ENCODE measurements at places on chromosomes 6 and 20. TPM values are rescaled to one million over a fixed set of nuclear protein-coding genes. Genes with fewer than 3 reads are reported as not detected.

DNA sequence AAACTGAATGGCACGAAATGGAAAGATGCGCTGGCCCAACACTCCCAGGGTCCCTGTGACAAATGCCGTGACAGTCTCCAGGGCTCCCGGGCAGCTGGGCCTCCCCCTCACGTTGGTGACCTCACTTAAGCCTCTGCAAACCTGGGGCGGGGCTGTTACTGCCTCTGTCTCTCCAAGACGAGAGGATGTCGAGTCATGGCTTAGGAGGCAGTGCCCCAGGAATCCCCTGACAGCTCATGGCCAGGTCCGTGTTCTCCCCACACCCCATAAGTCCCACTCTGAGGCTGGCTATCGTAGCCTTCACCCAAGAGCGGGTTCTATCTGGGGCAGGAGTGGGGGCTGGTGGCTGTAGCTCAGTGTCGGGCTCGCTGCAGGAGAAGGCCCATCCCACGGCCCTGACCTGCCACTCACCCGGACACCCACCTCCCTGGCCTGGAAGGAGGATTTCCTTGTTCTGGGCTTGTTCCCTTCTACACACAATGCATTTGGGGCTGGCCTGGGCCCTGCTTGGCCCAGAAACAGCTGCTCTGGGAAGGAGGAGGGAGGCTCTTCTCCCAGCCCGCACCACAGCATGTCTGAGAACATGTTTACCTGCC lies 5.6 kb upstream of the RPS21 start:
- H3K27ac ChIP-seq: peak overlapping the region; percentile 26
- no peak overlapping the region for H3K4me3 ChIP-seq
- H3K4me1 ChIP-seq: peaks cover 14% of the 10 kb centered on the region
- DNase-seq: no peak
- no peaks in the 10 kb centered on the region for H3K27me3 ChIP-seq

SIRPA gene
- total RNA-seq: 2.9 TPM

RWDD2A gene
- total RNA-seq: 2.6 TPM

DNA sequence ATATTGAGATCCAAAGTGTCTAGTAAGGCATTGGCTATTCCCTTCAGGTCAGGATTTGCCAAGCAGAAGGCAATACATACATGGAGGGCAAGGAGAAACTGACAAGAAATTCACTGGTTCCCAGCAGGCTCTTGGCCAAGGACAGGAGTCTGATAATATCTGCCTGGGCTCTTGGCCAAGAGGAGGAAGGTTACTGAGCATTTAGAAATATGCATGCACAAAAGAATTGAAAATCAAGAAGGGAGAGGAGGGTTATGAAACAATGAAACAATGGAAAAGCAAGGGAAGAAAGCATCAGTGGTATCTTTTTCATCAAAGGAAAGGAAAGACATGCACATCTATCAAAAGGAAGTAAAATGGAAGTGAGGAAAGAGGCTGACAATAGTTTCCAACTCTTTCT lies 42.4 kb downstream of the ARHGAP18 start:
- H3K27me3 ChIP-seq: no peaks in the 10 kb centered on the region
- no peak overlapping the region for H3K27ac ChIP-seq
- H3K4me3 ChIP-seq: no peak overlapping the region
- DNase-seq: no peak
- peaks cover 22% of the 10 kb centered on the region for H3K4me1 ChIP-seq
- no peaks in the 10 kb centered on the region for H3K36me3 ChIP-seq

RBL1 gene
- total RNA-seq: 12.6 TPM

- H3K4me1 ChIP-seq: no peaks in the 10 kb centered on the region
- DNase-seq: no peak
- H3K27ac ChIP-seq: no peak overlapping the region
- no peaks in the 10 kb centered on the region for H3K36me3 ChIP-seq
These were observed 104.7 kb upstream of the SGK1 start for GRCh38 chr6:134422426-134423231.

B4GALT5 gene
- total RNA-seq: 53.2 TPM

GRCh38 chr6:4402477-4402976 lies 267.2 kb upstream of the ECI2 start:
- no peak overlapping the region for H3K4me3 ChIP-seq
- H3K27ac ChIP-seq: no peak overlapping the region
- DNase-seq: no peak
- peaks cover 5% of the 10 kb centered on the region for H3K4me1 ChIP-seq
- no peaks in the 10 kb centered on the region for H3K27me3 ChIP-seq
- no peaks in the 10 kb centered on the region for H3K36me3 ChIP-seq

GPLD1 gene
- total RNA-seq: 15.3 TPM

GCLC gene
- total RNA-seq: 71.4 TPM

DNA sequence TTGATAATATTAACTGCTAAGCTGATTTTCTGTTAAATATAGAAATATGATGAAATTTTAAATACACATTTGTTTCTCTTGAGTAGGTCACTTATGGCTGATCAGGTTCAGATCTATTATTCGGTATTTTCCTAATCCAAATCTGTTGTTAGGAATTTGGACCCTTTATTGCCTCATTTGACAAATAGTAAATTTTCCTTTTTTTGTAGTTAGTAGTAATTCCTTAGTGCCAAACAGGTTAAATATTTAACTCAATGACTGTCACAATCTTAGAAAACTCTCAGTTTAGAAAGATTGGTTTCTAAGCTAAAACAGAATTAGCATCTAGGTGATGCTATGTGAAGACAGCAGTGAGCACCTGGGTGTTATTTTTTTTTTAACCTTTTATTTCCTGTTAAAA lies 1598.9 kb downstream of the KHDRBS2 start:
- no peak overlapping the region for H3K4me3 ChIP-seq
- H3K36me3 ChIP-seq: no peaks in the 10 kb centered on the region
- no peaks in the 10 kb centered on the region for H3K27me3 ChIP-seq
- H3K27ac ChIP-seq: no peak overlapping the region
- H3K4me1 ChIP-seq: peaks cover 27% of the 10 kb centered on the region
- no peak for DNase-seq

C20orf202 gene
- not detected for total RNA-seq

DNA sequence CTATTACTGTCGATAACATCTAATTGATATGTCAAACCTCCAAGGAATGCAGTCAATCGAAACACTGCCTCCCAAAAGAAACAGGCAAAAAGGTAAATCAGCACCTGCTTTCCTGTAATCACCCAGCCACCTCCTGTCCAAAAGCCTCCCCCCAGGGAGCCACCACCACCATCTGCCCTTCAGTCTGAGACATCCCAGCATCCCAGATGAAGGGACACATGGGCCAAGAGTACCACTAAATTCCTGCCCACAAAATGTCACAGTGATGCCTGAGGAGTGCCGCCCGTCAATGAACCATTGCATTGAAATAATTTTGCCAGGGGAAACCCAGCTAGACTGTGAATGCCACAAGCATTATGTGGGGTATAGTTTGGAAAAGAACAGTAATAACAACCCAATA lies 401.7 kb downstream of the ZFAND3 start:
- H3K4me3 ChIP-seq: no peak overlapping the region
- H3K27ac ChIP-seq: no peak overlapping the region
- no peak for DNase-seq
- no peaks in the 10 kb centered on the region for H3K27me3 ChIP-seq

SLC17A2 gene
- not detected for total RNA-seq

- no peak for DNase-seq
- H3K4me3 ChIP-seq: no peak overlapping the region
- no peaks in the 10 kb centered on the region for H3K36me3 ChIP-seq
- peaks cover 7% of the 10 kb centered on the region for H3K4me1 ChIP-seq
These were observed 58.0 kb downstream of the ERMARD start for GRCh38 chr6:169809386-169809785.

DNA sequence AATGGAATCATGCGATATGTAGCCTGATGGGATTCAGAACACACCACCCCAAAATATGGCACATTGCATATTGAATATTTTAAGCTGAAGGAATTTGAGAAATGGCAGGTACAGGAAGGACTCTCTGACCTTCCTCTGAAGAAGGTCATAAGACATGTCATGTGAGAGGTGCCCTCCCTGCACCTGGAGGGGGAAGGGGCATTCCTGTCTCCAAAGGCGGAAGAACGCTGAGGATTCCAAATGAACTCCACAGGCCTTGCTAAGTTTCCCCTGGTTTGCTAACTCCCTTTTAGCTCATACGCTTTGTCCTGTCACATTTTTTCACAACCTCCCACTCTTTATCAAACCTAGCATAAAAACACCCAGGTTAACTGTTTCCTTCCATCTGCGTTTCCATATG lies 347.8 kb downstream of the CDKAL1 start:
- no peaks in the 10 kb centered on the region for H3K36me3 ChIP-seq
- H3K4me1 ChIP-seq: peaks cover 62% of the 10 kb centered on the region
- H3K27ac ChIP-seq: peak overlapping the region; percentile 94

- peak overlapping the region; percentile 40 for H3K4me3 ChIP-seq
- no peaks in the 10 kb centered on the region for H3K36me3 ChIP-seq
- H3K27ac ChIP-seq: peak overlapping the region; percentile 87
- DNase-seq: peak; percentile 91
- H3K27me3 ChIP-seq: no peaks in the 10 kb centered on the region
These were observed 129.1 kb downstream of the PACRG start for GRCh38 chr6:162856885-162857284.

DNA sequence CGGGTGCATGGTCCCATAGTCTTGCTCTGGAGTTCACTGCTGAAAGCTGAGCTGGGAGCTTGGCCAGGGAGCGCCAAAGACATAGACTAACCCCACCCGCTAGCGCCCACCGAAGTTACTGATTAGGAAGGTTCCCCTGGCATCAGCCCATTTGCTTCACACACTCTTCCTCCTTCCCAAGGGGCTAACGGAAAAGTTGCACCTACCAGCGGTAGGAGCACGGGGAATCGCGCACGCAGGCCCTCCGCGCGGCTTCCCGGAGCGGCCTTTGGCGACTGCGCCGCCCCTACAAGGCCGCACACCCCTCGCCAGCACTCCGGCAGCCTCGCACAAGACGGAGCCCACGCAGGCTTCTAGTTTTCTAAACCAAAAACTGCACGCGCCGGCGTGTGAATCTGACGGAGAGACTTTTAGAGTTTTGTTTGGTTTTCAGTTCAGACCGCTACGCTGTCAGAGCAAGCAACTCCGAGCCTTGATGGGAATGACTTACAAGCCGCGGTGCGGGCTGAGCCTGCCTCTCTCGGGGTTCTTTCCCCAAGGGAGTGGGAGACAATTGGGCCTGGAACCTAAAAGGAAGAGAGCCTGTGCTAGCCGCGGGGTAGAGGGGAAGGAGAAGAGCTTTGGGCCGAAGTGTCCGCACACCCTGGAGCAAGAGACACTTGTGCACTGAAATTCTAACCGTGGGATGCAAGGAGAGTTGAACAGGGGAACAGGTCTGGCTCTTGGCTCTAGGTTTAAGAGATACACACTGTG lies 891 bp upstream of the POU3F2 start:
- H3K27me3 ChIP-seq: peaks cover 96% of the 10 kb centered on the region
- no peaks in the 10 kb centered on the region for H3K36me3 ChIP-seq

DNA sequence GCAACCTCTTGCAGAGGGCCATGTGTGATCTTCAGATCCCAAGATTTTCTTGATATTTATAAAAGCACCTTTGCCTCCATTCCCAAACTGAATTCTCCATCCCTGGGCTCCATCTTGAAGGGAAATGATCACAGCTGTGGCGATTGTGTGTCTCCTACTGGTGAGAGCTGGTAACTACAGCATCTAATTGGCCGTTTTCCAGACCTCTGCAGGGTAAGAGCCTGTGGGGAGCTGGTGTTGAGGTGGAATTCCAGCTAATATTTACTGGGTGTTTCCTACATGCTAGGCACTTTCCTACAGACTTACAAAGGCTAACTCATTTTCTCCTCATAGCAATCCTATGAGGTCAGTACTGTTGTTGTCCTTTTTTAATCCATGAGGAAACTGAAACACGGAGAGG lies 59.2 kb upstream of the FNDC1 start:
- peak; percentile 83 for DNase-seq
- H3K4me1 ChIP-seq: peaks cover 2% of the 10 kb centered on the region

All from GM23338 (cell line).